MM.1S (cell line): ENCODE measurements at places on chromosomes 2 and 18.

GRCh38 chr2:19358242-19359020 lies at the start of gene OSR1:
Gene OSR1 (minus strand): TSS chr2:19358623. CDS start chr2:19353805, 4,818 bp downstream.
- peak; percentile 24 for DNase-seq

DNA sequence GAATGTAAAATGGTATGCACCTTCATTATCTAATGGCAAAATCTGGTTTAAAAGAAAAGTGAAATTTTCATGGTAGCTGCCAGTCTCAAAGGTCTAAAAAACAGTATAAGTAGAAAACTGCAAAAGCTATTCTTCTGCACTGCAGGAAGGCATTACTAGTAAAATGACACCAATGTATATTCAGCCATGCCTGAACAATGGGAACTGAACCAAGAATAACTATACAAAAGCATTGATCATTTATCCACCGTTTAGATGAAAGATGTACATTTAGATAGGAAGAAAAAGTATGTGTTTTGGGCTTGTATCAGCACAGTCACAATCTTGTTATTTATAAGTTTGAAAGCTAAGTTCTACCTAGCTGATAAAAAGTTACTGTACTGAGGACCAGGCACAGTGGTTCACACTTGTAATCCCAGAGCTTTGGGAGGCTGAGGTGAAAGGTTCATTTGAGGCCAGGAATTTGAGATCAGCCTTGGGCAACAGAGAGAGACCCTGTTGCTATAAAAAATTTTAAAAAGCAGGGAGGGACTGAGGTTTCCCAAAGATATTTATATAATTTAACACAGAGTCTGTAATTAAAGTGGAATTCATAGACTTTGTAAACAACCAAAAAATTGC lies 163.1 kb upstream of the WDSUB1 start:
- no peak for DNase-seq

GRCh38 chr18:79523206-79523735 lies 127.5 kb downstream of the NFATC1 start:
- DNase-seq = no peak

- no peak for DNase-seq
Measured at GRCh38 chr2:36290306-36290856, 65.2 kb upstream of the CRIM1 start.

GRCh38 chr2:111702119-111702803 lies 181.7 kb downstream of the ANAPC1 start:
- peak; percentile 37 for DNase-seq

DNA sequence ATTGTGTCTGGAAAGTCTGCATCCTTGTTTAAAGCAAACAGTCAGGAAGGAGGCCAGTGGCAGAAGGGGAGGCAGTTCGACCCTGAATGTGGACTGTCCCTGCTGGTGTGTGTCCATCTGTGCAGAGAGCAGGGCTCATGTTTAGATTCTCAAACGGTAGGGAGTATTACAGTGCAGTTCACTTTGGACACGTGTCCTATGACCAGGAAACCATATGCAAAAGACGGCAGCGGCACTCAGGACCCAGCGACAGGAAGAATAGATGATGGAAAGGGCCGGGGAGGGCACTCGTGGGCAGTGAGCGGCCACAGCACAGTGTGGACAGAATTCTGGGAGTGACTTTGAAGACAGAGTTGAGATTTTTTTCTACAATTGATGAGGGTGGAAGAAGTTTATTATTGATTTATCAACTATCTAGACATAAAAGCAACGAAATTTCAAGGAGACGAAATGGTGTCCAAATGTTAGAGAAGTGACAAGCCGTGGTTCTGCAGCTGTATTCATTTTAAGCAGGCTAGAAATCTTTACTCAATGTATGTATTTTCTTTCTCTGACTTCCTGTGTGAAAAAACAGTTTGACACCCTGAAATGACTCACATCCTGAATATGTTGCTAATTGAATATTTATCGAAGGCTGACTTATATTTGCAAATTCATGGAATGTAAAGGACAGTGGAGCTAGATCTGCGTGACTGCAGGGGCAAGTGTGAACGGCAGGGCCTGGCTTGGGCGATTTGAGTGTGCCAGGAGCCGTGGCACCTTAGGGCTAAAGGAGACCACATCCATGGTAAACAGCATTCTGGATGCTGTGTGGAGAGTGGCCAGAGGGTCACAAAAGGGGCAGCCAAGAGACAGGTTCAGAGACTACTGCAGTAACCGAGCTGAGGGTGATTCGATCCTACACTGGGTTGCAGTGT lies 214.2 kb downstream of the PTGR3 start:
- DNase-seq = no peak

DNA sequence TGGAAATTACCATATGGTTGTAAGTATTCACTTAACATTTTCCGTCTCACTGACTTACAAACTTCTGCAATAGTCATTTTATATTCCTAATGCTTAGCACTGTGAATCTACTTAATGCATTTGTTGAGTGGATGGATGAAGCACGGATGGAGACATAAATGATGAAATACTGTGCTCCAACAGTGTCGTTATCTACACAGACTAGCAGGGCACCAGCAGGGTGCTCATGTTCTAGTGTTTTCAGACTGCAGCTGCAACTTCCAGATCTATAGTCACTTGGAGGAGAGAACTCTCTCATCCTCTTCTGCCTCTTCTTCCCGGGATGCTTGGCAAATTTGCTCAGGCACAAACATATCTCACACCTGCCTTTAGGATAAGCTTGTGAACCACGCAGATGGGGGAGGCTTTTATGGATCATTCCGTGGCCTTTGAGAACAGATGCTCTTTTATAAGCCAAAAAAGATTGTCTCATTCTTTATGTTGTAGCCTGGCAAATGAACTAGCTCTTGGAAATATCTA lies 797.7 kb downstream of the MBD2 start:
- no peak for DNase-seq

DNA sequence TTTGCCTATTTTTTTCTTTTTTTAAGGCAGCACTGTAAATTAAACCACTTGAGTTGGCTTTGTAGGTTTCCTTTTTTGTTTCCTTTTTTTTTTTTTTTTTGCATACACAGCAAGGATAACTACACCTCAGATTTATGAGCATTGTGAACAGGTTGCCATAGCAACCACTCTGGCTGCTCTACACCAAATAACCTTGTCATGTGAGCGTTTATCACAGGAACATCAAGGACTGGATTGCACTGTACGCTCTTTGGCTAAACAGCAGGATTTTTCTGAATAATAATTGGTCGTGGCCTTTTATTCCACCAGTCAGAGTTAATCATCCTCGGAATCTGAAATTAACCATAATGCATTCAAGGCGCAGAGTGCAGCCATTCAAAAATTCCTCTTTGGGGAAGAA lies 199.1 kb upstream of the SLC14A2 start:
- no peak for DNase-seq

- DNase-seq = no peak
Measured at GRCh38 chr2:237118025-237118424, 32.3 kb downstream of the COPS8 start.
